ENCODE measurements at places on chromosomes 5 and 9.
A peak's percentile ranks its signal among the peaks of the same experiment; 100 is the strongest.

DNA sequence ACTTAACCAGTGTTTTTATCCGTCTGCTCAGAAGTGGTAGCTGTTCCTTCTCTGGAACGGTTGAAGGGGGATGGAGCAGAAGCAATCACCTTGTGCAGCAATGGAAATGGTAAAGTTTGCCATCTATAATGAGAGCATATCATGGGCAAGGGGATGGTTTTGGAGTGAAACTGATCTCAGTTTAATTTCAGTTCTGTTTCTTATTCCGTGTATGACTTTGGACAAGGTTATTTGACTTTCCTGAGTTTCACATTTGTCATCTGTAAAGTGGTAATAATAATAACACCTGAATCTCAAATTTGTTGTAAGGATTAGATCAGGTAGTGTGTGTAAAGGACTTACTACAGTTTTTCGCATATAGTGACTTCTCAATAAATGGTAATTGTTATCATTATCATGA is 106.1 kb downstream of the PCSK1 start:
- no peak for DNase-seq

- no peak for DNase-seq
These were observed 58.2 kb upstream of the RXRA start for GRCh38 chr9:134267881-134268724.

DNA sequence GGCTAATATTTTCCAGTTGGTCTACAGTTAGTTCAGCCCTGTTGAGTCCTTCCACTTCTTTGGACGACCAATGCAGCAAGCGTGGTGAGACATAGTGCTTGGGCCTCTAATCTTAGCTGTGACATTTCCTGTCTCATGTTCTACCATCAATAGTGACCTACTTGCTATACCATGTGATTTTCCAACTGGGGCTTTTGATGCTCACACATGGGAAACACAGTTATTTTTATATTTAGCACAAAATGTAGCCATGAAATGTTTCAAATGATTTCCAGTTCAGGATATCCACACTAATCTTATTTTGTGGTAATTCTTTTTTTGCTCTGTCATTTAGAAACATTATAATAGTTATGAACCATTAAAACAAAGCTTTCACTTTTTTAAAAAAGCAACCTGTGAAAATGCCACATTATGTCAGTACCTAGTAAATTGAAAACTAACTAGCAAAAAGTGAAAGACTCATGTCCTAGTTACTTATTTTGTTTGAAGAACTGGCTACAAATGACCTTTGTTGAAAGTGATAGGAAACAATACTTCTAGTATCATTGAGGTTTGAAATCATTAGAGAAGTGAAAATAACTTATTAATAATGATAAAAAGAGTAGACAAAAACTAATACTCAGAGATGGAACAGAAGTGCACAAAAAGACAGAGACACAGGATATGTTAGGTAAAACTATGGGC is 18.3 kb downstream of the MARCHF3 start:
- DNase-seq: no peak

DNA sequence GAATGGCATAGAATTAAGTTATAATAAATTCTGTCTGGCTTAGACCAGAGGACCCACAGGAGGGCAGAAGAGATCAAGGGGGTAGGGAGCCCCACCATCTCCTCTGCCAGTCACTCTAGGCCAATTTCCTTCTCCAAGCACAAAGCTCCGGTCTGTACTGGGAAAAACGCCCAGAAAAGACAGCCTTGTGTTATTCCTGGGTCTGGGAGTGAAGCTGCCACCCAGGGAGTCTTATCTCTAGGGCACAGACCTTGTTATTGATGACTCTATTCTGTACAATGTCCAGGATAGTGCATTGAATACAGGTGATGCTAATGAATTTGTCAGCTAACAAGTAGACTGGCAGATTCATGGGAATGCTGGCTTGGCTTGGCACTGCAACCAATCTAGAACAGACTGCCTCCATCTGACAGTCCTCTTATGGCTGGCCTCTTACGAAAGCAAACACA is 60.7 kb downstream of the MED27 start:
- DNase-seq: no peak

DNA sequence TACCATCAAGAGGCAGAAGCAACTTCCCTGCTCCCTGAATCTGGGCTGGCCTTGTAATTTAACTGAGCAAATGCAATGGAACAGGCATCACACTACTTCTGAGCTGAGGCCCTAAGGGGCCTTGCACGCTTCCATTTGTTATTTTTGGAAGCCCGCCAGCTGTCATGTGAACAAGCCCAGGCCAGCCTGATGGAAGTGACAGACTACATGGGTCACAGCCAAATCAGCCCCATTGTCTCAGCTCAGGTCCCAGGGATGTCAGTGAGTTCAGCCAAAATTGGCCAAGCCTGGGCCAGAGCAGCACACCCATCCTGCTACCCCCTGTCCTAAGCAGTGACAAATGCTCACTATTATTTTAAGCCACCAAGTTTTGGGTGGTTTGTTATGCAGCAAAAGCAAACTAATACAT is 72.8 kb downstream of the PRRT1B start:
- DNase-seq: no peak

DNA sequence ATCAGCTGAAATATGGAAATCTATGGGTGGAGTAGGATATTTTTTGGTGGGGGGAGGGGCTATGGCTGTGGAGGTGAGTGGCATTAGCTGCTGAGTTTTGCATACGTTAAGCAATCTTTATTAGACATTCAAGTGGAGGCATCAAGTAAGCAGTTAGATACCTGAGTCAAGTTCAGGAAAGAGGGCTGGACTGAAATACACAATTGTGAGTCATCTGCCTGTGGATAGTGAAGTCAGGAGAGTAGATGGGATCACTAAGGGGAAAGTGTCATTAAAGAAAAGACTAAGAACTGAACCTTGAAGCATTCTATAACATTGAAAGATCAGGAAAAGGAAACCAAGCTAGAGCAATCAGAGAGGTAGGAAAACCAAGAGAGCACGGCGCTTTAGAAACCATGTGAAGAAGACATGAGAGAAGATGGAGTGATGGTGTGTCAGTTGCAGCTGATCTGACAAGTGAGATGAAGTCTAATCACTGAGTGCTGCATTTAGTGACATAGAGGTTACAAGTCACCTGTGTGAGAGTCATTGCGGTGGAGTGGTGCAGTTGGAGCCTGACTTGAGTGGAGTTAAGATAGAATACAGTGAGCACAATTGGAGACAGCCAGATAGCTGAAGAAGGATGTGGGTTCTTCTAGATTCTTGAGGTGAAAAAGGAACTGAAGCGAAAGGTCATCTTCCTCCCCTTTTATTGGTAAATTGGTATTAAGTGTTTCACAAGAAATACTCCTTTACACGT is 88.7 kb downstream of the PIP5K1B start:
- no peak for DNase-seq

GRCh38 chr5:93590493-93590892 is 7.5 kb downstream of the NR2F1 start:
- DNase-seq: no peak

- no peak for DNase-seq
These were observed 400.7 kb downstream of the PSAT1 start for GRCh38 chr9:78697618-78698017.

GRCh38 chr9:113966394-113966793 is 90.3 kb downstream of the ZNF618 start:
- no peak for DNase-seq

DNA sequence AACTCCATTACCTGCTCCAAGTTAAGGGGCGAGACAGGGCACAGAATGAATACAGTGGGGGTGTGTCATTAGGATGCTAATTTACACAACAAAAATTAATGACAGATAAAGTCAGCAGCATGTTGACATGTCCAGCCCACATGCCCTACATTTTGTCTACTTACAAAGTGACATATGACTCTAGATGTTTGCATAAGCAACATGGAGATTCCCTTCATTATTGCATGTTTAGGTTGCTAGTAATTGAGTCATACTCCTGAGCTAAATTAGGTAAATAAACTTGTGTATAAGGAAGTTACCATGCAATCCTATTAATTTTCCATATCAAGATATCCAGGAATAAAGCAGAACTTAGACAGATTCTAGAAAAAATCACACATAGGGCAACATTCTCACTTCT is 232.2 kb downstream of the PDE4D start:
- no peak for DNase-seq

DNA sequence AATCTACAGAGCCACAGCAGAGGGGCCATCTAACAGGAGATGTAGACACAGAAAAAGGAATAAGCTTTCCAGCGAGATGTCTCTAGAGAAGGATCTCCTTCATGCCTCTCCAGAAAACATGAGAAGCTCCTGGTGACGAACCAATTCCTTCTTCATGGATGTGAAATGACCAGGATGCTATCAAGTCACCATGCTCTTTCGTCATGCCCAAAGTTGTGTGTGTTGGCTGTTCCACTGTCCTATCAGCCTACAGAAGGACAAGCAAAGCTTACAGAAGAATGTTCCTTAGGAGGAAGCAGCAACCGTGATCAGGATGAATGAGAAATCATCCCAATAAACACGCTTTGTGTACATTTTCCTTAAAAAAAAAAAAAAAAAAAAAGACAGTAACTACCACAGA is 54.4 kb downstream of the ALDH7A1 start:
- DNase-seq: no peak

DNA sequence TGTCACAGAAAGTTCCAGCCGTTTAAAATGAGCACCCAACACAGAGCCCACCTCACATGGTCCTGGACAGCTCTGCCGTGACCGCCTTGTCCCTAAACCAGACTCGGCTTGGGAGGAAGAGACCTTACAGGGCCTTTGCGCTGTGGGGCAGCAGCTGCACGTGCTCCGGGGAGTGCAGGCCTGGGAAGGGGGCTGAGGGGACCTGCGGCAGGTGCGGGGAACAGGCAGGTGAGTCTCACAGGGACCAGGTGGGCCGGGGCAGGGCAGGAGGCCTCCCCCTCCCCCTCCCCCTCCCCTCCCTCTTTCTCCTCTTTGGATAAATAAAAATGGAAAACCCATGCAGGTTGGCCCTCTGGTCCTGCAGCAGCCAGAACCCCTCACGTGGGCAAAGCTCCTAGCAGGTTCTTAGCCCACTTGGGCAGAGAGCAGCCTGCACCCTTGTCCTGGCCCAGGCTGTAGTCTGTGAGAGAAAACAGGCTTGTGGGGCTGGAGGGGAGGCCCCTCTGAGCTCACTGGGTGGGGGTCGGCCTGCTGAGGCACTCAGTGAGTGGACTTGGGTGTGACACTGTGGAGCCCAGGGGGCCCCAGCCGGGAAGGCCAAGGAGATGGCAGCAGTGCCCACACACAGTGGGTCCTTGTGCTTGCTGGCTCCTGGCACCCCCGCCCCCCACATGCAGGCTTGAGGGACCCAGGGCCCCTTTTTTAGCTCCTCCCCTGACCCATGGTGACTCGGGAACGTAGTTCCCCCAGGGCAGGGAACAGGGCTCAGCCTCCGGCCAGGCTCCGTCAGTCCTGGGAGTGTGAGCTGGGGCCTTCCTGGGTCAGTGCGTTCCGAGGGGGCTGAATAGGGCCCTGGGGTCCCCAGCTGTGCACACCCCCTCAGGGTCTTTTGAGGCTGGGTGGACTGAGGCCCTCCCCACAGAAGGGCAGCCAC is 40.0 kb upstream of the CACNA1B start:
- no peak for DNase-seq

DNA sequence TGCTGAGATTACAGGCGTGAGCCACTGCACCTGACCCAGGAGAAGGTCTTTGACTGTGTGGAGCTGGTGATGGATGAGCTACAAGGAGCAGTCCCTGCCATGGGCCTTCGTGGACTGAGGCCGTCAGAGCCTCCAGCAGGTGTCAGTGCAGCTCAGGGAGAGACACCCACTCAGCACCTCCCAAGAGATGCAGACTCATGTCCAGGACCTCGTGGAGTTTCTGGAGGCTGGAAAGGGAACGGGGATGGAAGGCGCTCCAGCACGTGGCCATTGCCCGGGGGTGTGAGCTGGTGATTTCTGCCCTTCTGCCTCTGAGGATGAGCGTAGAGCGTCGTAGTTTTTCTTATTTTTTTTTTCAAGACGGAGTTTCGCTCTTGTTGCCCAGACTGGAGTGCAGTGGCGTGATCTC is 9.5 kb downstream of the TOR4A start:
- no peak for DNase-seq

- no peak for DNase-seq
These were observed 25.2 kb upstream of the FRMD3 start for GRCh38 chr9:83563360-83563759.

DNA sequence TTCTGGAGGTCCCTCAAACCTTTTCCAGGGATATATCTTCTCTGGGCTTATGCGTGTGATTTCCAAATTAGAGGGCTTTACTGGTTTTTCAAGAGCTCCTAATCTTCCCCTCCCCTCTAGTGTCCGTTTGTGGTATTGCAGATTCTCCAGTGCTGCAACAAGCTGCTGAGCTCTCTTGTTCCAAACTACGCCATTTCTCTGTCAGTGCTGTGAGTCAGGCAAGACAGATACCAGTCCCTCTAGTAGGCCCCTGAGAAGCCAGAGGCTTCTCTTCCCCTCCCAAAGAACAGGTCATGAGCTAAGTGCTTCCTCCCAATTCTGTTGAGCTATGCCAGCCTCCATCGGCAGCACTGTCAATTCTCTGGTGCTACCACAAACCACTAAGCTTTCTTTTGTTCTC is 149.5 kb downstream of the FANCC start:
- peak; percentile 45 for DNase-seq

GRCh38 chr5:58775701-58776262 is 192.9 kb downstream of the RAB3C start:
- no peak for DNase-seq

- DNase-seq: no peak
These were observed 236.6 kb downstream of the ARL15 start for GRCh38 chr5:54073735-54074134.
